ENCODE measurements at places on chromosomes 4 and X. TPM values are rescaled to one million over a fixed set of nuclear protein-coding genes. Genes with fewer than 3 reads are reported as not detected.
A peak's percentile ranks its signal among the peaks of the same experiment; 100 is the strongest.

- DNase-seq: no peak
Observed at GRCh38 chrX:96987228-96987627, 103.5 kb downstream of the RPA4 start.

DNA sequence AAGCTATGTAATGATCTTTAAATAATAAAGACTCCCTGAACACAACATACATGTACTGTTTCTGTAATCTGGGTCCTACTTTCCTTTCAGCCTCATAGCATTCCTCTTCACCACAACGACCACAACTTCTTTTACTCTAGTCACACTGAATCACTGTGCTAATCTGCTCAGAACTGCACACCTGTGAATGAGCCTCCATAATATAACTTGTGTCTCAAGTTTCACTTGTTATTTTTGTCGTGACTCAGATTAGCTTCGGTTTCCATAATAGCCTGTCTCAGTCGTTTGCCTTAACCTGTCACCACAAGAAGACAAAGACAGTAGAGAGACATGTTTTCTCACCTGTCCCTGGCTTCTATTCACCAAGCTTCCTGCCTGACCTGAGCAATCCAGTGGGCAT, 61.8 kb downstream of the MAGED1 start:
- no peak for DNase-seq

GRCh38 chrX:13764281-13764680, 29.7 kb downstream of the OFD1 start:
- DNase-seq: no peak

The XAGE2 gene
- polyA plus RNA-seq: 0.13 TPM

DNA sequence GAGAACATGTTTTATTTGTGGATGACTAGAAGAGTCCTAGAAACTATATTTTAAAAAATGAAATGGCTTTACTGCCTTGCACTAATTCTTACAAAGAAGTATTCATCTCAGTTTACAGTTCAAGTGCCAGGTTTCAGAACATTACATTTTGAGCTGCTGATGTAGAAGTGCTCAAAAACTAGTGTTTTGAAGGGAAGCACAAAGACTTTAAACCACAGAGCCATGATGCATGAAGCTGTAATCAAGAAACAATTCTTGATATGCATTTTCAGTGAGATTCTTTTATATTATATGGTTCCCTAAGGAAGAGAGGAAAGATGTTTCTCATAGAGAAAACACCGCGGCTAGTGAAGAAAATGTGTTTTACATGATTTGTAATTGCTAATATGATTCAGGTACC, 1163.0 kb downstream of the RAPGEF2 start:
- no peak for DNase-seq

DNA sequence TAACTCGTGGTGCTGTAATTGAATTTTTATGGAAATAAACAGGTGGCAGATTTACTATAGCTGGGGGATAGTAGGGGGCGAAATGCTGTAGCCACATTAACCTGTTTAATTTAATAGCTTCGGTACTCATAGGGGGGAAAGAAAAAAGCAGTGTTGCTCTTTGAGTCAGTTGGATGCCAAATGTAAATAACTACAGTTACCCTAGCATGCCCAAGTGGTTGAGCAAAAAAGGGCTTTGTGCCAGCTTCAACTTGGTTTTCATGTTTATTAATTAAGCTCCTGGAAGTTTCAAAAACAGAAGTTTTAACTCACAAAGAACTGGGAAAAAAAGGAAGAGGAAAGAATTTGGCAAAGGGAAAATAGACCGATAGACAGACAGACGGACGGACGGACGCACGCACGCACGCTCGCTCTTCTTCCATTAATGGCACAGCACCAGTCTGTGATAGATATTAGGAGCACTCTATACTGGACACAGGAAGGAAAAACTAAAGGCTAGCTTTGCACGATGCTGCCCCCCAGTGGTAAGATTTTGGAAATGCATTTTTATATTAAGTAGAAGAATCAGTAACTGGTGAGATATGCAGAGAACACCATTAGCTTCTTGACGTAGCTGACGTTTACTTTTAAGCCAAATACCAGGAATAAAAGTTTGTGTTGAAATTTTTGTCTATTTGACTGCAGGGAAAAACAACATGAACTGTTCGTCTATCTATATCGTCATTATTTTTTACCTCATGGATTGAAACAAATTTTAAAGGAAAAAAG, 151.8 kb downstream of the SLC7A11 start:
- peak; percentile 78 for DNase-seq

DNA sequence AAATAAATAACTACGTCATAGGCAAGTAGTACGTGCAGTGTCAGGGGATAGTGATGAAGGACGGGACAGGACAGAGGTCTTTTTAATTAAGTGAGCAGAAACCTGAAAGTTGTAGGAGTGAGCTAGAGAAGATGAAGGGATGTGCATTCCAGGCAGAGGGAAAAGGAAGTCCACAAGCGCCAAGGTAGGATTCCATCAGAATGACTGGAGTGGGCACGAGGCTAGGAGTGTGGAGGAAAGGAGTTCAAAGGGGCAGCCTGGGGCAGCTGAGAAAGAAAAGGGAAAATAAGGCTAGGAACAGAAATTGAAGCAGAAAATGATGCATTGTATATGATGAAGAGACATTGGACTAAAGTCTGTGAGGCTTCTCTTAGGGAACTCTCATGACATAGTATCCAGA, 192.2 kb upstream of the TLL1 start:
- no peak for DNase-seq

DNA sequence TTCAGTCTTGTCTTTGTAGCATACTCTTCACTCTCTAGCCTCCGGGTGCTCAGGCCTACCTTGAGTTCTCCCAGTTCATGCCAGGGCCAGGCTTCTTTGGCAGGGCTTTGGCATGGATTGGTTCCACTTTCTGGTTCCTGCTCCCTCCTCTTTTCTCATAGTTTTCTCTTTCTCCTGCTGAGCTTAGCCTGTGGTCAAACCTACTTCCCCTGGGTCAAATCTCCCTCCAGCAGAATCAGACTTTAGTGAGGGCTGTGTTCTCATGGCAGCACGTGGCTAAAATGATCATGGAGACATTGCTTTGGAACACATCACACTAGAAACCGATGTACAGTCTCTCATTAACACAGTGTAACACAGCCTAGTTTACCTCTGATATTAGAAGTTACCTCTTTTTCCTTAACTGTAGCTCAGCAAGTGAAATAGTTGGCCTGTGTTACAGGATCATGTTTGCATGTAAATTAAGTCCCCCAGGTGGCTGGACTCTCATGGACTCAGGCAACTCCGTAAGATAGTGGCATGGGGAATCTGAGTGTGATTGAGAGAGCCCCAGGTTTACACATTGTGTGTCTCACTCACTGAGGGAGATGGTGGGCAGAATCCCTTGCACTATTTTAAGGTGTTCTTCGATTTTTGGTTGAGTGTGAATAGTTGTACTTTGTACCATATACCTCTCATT, 13.3 kb downstream of the RAB9A start:
- no peak for DNase-seq

The ATP5ME gene
- 1,185 TPM for polyA plus RNA-seq

GRCh38 chrX:7435822-7436221, 287.9 kb upstream of the PUDP start:
- DNase-seq: no peak

The CFAP97 gene
- 10.6 TPM for polyA plus RNA-seq

DNA sequence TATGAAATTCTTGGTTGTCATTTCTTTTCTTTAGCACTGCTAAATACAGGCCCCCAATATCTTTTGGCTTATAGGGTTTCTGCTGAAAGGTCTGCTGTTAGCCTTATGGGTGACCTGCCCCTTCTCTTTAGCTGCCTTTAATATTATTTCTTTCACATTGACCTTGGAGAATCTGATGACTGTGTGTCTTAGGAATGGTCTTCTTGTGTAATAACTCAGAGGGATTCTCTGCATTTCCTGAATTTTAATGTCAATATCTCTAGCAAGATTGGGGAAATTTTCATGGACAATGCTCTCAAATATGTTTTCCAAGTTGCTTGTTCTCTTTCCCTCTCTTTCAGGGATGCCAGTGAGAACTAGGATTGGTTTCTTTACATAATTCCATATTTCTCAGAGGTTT, 292.4 kb downstream of the SLC7A11 start:
- no peak for DNase-seq

- DNase-seq: peak; percentile 28
Observed at GRCh38 chrX:68396953-68397352, 36.3 kb downstream of the OPHN1 start.

GRCh38 chr4:54717694-54718093, 59.9 kb downstream of the KIT start:
- DNase-seq: no peak

DNA sequence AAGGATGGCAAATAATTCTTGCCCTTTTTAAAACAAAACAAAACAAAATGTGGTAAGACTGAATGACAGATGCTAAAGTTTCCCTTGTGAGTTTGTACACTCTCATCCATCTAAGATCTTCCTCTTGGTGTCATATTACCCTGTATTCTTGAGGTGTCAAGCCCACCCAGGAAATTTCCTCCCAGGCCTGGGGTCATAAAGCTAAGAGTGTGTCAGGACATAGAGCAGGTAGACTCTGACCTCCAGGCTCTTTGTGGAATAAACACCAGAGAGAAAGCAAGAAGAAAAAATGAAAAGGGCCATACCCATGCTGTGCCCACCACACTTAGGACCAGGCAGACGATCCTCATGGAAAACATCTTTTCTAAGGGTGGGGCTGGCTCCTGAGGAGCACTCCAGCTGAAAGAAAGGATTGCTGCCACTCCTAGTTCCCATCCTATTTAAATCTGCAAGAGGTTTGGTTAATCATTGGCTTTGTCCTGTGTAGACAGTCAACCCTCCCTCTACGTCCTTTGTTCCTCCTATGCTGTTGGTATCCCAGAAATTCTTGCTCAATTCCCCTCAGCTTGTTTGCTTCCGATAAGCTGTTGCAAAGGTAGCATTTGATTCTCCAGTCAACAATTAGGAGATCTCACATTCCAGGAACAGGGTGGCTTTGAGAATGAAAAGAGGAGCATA, at the start of gene FGA:
TSS of gene FGA (minus strand) at position 414 of the 678 bp plus-strand sequence. CDS start at position 359, 55 bp downstream.
- DNase-seq: no peak

DNA sequence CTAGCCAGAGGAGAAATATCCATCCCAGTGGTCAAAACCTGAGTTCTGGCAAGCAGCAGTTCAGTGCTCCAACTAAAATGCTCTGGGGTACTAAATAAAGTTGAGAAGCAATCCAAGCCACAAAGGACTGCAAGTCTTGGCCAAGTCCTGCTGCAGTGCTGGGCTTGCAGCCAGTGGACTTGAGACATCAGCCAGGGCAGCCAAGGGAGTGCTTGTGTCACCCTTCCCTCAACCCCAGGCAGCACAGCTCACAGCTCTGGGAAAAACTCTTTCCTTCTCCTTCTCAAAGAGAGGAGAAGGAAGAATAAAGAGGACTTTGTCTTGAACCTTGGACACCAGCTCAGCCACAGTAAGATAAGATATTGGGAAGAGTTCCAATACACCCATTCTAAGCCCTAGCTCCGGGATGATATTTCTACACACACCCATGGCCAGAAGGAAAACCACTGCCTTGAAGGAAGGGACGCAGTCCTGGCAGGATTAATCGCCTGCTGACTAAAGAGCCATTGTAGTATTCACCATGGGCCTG, 99.8 kb downstream of the PTCHD1 start:
- DNase-seq: no peak

The COL4A6 gene
- polyA plus RNA-seq: not detected

- DNase-seq: no peak
Observed at GRCh38 chrX:42544883-42545282, 233.1 kb downstream of the PPP1R2C start.

The DNAAF6 gene
- polyA plus RNA-seq: not detected

DNA sequence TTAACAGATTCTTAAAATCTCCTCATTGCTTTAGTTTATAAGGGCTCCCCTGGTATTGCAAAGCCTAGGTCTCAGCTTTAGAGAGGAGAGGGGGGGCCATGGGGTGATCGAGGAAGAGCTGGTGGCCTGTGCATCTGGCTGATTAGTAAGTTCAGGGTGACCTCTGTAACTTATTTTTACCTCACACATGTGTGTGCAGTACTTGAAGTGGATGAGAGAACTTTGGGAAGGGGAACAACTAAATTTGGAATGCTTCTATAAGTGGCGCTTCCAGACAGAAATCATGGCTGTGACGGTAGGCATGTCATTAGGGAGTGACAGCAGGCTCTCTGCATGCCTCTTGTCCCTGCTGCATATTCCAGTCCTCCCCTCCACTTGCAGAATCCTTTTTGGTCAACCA, 41.9 kb downstream of the FRAS1 start:
- no peak for DNase-seq

GRCh38 chrX:66680451-66680850, 41.6 kb upstream of the EDA2R start:
- DNase-seq: no peak

The EREG gene
- not detected for polyA plus RNA-seq

DNA sequence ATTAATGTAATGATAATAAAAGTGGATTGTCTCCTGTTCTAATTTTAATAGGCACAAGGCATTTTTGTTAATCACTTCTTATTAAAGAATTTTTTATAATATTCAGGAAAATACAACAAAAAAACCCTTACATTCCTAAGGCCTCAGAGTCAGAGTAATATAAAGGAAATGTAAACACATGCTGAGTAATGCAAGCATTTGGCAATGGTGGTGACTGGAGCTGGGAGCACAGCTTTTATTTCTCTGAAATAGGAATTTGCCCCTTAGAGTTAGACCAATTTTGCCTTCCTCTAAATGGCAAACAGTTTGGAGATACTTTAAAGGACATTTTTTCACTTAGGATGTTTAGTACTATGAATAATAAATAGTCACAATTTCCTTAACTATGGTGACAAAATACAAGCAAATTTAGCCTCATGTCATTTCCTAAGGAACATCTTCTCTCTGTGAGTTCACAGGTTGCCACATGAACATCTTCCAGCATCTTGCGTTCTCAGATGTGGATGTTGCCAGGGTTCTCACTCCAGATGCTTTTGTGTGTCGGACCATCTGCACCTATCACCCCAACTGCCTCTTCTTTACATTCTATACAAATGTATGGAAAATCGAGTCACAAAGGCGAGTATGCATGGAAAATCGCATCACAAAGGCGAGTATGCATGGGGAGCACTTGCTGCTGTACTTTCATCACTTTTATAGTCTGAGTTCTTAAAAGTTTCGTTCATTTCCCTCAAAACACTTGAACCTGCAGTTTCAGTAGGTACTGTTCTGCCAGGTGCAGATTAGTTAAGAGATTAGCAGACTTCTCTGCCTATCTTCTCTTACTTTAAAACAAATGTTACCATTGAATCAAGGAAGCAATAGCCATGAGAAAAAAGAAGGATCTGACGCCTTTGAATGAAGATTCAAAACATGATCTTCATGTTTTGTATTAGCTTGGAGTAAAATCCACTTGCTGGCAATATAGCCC, 15.9 kb upstream of the F11 start:
- DNase-seq: no peak

DNA sequence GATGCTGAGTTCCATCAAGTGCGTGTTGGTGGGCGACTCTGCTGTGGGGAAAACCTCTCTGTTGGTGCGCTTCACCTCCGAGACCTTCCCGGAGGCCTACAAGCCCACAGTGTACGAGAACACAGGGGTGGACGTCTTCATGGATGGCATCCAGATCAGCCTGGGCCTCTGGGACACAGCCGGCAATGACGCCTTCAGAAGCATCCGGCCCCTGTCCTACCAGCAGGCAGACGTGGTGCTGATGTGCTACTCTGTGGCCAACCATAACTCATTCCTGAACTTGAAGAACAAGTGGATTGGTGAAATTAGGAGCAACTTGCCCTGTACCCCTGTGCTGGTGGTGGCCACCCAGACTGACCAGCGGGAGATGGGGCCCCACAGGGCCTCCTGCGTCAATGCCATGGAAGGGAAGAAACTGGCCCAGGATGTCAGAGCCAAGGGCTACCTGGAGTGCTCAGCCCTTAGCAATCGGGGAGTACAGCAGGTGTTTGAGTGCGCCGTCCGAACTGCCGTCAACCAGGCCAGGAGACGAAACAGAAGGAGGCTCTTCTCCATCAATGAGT, 46.6 kb downstream of the RHOH start:
- no peak for DNase-seq

The CT47B1 gene
- polyA plus RNA-seq: not detected

All from SK-N-SH (cell line).